ENCODE measurements at places on chromosomes 16 and 17.

GRCh38 chr17:56577190-56577842, 16.2 kb upstream of the NOG start:
- no peak for DNase-seq

- peak; percentile 72 for DNase-seq
These were observed 664 bp upstream of the BCL6B start for GRCh38 chr17:7021993-7022778.

DNA sequence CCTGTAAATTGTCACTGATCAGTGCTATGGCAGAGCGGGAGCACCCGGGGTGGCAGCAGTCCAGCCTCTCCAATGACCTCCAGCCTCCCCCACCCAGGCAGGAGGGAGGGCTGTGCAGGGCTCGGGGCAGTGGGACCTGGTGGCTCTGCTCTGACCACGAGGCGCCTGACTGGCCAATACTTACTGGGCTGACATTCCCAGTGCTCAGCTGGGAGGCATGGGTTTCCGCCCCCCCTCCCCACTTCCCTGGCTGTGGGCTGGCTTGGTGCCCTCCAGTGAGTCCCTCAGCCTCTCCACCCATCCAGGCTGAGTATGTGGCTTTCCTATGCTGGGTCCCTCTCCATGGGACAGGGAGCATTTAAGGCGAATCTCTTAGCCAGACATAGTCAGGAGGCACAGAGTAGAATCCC, 2.7 kb downstream of the SOCS3 start:
- DNase-seq = no peak

GRCh38 chr16:14101415-14101814, 30.3 kb downstream of the MRTFB start:
- no peak for DNase-seq

- no peak for DNase-seq
These were observed 48.5 kb upstream of the IRF8 start for GRCh38 chr16:85850344-85850880.

DNA sequence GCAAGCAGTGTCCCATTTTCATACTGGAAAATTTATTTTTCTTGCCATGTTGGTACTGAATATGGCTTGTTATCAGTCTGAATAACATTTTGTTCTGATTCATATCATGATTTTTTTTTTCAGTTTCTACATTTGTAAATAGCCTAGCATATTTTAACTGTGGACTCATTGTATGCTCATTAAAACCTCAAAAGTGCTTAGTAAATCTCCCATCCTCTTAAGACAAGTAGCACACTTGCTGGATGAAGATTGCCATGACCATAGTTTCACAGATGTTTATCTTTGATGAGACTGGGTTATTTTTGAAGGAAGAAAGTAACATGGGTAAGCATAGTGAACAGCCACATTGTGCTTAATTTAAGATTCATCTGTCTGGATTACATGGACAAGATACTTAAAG, 878 bp downstream of the KRT10 start:
- DNase-seq = no peak

- DNase-seq = no peak
These were observed 257.6 kb upstream of the CPHXL start for GRCh38 chr16:75983741-75984381.

DNA sequence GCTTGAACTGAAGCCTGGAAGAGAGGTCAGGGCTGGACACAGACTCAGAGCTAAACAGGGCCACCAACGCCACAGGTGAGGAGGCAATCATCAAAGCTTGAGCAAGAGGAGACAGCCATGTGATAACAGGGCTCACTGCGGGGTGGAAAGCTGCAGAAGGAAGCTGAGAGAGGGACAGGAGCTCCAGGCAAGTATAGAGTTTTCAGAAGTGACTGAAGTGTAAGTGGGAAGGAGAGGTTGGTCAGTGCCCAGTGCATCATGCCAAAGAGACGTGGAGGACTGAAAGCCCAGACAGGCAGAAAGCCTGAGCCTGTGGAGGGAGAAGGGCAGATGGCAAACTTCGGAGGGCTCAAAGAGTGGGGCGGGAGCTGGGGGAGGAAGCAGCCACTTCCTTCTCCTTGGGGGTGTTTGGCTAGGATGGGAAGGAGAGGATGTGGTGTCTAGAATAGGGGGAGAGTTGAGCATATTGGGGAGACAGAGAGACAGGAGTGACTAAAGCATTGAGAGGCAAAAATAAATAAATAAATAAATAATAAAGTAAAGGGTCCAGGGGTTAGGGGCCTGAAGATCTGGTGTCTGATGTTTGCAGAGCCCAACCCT, 2.6 kb downstream of the KIFC3 start:
- DNase-seq = no peak

DNA sequence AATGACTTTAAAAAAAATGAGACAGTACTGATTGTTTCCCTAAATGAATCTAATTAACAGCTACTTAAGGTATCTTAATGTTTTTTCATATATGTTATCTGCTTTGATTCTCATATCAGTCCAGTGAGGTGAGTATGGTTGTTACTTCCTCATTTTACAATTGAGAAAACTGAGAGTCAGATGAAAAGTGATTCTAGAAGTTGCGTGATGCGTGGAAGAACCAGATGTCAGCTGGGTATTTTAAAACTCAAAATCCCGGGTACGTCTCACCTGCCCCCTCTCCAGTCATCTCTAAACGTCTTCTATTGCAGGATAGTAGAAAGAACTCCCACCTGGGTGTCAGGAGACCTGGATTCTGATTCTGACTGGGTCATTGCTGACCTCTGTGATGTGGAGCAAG, 89.2 kb downstream of the MAP2K6 start:
- no peak for DNase-seq

GRCh38 chr17:82985428-82985805, 94.0 kb upstream of the METRNL start:
- DNase-seq = no peak

- no peak for DNase-seq
These were observed 47.1 kb upstream of the MYOCD start for GRCh38 chr17:12618557-12618956.

DNA sequence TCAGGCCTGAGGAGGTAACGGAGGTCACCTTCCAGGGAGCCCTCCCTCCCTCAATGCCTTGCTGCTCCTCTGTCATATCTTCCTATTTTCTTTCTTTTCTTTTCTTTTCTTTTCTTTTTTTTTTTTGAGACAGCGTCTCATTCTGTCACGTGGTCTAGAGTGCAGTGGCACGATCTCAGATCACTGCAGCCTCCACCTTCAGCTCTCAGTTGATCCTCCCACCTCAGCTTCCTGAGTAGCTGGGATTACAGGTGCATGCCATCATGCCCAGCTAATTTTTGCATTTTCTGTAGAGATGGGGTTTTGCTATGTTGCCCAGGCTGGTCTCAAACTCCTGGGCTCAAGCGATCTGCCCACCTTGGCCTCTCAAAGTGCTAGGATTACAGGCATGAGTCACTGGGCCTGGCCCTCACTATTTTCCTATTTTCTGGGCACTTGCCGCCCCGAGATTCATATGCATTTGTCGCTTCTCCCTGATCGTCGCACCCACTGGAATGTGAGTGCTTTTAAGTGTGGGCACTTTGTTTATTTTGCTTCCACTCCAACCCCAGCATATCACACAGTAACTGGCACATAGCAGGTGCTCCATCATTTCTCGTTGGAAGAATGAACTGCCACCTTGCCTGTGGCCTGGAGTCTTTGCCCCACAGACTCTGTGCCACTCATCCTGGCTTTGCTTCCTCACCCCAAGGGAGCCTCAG, 31.7 kb downstream of the CPNE2 start:
- no peak for DNase-seq

- peak; percentile 32 for DNase-seq
These were observed at the start of gene ZDHHC1 for GRCh38 chr16:67415872-67416793. ZDHHC1 (minus strand) TSS chr16:67416477; CDS start chr16:67407775, 8,702 bp downstream.

DNA sequence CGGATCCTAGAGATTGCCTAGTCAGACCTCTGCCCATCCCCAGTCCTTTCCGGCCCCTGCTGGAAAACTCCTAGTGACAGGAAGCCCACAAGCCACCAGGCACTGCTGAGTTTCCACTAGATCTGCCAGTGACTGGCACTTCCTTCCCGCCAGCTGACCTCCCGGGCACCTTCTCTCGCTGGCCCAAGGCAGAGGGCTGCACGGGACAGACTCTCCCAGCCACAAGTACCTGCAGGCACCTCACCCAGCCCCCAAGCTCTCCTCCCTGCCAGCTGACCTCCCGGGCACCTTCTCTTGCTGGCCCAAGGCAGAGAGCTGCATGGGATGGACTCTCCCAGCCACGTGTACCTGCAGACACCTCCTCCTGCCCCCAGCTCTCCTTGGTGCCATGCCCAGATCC, 66.3 kb upstream of the DOC2B start:
- DNase-seq = no peak

- DNase-seq = no peak
These were observed 51.1 kb downstream of the SRCIN1 start for GRCh38 chr17:38554430-38555350.

- no peak for DNase-seq
These were observed 135.9 kb downstream of the TOX3 start for GRCh38 chr16:52411011-52411410.

- no peak for DNase-seq
These were observed 30.8 kb downstream of the NMT1 start for GRCh38 chr17:45091778-45092425.

GRCh38 chr16:10738231-10739077, 5.2 kb upstream of the NUBP1 start:
- peak; percentile 16 for DNase-seq

DNA sequence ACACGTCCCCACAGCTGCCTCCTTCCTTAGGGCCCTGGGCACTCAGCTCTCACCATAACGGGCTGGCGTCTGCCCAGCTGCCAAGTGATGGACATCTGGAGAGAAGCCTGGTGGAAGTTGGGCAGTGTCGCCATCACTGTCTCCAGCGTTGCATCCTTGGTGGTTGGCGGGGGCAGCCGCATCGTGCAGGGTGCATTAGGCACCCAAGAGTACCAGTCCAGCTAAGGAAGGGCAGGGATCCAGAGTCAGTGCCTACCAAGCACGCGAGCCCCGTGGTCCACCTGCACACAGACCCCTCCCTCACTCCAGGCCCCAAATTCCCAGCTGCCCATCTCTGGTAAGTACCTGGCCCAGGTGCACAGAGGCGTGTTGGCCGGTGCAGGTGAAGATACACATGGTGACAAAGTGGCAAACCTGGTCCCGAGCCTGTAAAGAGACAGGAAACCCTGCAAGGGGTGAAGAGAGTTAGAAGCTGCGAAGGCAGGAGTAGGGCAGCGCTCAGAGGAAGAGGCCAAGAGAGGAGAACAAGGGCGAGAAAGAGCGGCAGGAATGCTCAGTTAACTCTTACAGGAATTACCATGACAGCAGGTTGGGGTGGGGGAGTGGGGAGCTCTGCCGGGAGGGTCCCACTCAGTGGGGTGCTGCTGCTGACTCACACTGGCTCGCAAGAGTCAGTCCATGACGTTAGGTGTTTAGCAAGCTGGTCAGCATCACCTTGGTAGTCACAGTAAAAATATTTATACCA, 9.5 kb downstream of the ALOX15 start:
- DNase-seq = no peak

- no peak for DNase-seq
These were observed 7.8 kb upstream of the SRCIN1 start for GRCh38 chr17:38613525-38613980.

DNA sequence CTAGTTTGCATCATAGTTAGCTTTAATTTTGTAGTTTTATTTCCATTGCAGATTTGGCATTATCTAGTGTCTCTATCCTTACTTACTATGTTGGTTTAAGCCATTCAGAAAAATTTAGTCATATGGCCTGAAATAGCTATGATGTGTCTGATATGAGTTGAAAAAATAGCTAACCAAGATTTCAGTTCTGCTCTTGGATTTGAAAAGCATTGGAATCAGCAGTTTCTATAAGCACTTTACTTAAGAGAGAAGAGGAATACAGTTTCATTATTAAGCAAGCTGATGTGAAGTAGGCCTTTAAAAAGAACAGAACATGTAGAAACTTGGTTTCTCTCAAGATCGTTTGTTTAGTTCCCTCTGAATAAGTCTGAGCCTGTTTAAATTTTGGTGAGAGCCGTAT, 25.9 kb downstream of the LPCAT2 start:
- no peak for DNase-seq

DNA sequence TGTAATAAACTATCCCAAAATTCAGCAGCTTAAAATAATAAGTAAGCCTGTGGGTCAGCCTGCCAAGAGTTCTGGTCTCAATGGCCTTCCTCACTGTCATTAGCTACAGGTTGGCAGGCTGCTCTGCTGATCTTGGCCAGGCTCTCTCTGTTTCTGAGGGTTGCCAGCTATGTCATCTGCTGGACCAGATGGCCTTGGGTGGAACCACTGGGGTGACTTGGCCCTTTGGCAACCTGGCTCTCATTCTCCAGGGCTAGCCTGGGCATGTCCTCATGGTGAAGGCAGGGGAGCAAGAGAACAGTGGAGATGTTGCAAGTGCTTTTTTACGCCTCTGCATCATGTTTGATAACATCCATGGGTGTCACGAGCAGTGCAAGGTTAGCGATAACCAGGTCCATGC, 13.9 kb downstream of the ITGAM start:
- no peak for DNase-seq

DNA sequence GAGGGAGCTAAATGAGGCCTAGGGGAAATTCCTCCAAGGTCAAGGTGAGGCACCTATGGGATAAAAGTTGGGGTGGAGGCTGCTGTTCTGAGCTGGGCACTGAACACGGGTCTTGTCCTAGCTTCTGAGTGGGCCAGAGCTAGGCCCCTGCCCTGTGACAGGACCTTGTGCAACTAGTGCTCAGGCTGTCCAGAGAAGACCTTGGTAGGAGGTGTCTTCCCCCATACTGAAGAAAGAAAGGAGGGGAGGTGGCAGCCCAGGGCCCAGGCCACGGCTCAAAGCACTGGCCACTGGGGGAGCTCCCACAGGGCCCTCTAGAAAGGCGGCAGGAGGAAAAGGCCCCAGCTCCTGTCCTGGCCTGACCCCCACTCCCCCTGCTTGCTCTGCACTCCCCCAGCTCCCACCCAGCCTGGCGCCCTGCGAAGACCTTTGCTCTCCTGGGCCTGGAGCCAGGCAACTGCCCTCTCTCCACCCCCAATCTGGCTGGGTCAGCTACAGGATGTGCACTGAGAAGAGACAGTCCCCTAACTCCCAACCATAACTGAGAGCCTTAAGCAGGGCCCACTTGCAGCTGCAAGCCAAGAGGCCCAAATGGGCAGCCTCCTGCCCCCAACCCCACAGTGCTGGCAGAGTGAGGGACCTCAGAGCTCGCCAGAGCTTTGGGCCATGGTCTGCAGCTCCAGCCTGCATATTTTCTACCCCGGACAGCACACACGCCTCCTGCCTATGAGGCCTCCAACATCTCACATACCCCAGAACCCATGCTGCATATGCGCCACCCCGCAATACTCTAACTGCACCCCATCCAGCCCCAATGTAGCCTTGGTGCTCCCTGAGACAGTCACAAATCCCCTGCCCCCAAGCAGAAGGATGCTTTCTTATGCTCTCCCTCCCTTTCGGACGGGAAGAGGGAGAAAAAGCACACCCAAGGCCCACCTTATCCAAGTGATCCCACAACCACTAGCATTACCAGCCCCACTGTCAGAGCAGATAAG, 15.3 kb downstream of the HSD11B2 start:
- DNase-seq = no peak
